SJCRH30 (cell line): ENCODE measurements at places on chromosomes 4 and X. TPM values are rescaled to one million over a fixed set of nuclear protein-coding genes. Genes with fewer than 3 reads are reported as not detected.

The NXF2 gene
- not detected in 2 replicates for total RNA-seq

The SOWAHD gene
- not detected in 2 replicates for total RNA-seq

The PCSK1N gene
- not detected in 2 replicates for total RNA-seq

The POU4F2 gene
- total RNA-seq: 0.06 TPM in 1 of 2 replicates, not detected in the other

The IKBKG gene
- total RNA-seq: 9.5 and 10.5 TPM in 2 replicates
